ENCODE measurements at places on chromosomes 4 and X.

GRCh38 chr4:20085156-20085555, 166.5 kb upstream of the SLIT2 start:
- no peak for DNase-seq

- DNase-seq, result no peak
These were observed 103.7 kb upstream of the TENT5D start for GRCh38 chrX:80316526-80316925.

GRCh38 chrX:38837389-38837788, 36.1 kb downstream of the MID1IP1 start:
- no peak for DNase-seq

GRCh38 chr4:132001542-132001941, 1147.6 kb upstream of the PCDH10 start:
- DNase-seq, result no peak

- DNase-seq, result no peak
These were observed 215.6 kb downstream of the DHX15 start for GRCh38 chr4:24368801-24369200.

DNA sequence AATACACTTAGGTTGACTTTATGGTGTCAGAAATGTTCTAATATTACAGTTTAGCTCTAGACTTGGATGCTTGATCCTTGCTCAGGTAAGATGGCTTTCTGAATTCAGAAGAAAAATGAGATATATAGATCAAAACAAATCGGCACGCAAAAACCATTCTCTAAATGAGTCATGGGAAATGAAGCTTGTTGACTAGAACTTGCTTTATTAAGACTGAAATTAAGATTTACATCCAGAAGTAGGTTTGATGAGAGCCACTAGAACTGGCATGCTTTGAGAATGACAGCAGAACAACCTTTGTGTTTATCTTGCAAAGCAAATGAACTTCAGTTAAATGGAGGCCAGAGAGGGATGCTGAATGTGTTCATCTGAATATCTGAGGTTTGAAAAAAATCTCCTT, 304.9 kb upstream of the KLF3 start:
- no peak for DNase-seq

DNA sequence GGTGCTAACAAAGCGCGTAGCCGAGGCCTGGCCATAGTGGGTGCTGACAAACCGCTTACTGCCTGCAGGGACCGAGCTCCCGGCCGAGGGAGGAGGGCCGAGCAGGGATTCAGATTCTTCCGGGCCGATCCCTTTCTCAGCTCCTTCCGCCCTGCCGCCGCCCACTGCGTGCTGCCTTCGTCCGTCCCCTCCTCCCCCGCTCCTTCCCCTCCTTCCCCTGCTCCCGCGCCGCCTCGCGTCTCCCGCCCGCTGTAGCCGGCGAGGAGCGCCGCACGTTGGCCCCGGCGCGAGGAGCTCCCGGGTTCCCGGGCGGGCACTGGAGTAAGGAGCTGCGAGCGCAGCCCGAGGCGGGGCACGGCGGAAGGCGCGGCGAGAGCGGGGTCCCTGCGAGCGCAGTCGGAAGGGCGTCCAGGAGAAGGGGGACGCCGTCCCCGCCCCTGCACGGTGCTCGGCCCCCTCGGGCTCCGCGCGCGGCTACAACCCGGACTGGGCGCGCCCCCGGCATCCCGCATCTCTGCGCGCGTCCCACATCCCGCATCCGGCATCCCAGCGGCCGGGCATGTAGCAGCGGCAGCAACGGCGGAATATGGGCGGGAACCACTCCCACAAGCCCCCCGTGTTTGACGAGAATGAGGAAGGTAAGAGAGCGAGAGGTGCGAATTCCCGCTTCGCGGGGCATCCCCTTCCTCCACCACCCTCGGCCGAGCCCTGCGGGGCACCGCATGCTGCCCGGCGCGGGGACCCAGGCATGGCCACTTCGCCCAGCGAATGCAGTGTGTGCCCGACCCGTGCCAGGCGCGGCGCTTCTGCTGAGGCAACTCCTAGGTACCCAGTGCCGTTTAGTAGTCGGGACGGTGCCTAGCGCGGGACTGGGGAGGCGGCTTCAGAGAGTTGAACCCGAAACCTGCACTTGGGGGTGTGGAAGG, at the start of gene STK32B:
Gene STK32B (plus strand): TSS at position 203 of the 926 bp plus-strand sequence.
- DNase-seq, result no peak

All from activated T-cell treated with anti-CD3 and anti-CD28 coated beads, Interleukin-2, amount 50 U/mL, for 4 hours (primary cell).